H9 (cell line): ENCODE measurements at places on chromosomes 1 and 21.
A peak's percentile ranks its signal among the peaks of the same experiment; 100 is the strongest.

- DNase-seq = no peak
These were observed 22.3 kb downstream of the BTG3 start for GRCh38 chr21:17590430-17590829.

DNA sequence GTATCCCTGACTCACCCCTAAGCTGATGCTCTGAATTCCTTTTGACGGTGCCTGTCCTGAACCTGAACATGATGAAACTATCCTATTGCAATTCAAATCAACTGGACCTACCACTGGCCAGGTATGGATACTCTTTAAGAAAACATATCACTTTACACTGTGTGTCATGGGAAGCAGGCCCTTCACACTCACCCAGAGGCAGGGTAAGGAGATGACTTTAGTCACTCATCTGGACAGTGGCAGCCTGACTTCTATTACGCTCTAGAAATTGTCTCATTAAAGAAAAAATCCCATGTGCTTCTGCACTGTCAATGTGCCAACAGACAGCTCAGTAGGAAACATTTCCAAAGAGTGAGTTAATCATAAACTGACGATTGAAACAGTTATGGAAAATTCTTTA, 94.3 kb downstream of the VAV3 start:
- no peak for DNase-seq

- no peak for DNase-seq
These were observed 23.8 kb upstream of the COL18A1 start for GRCh38 chr21:45381036-45381787.

DNA sequence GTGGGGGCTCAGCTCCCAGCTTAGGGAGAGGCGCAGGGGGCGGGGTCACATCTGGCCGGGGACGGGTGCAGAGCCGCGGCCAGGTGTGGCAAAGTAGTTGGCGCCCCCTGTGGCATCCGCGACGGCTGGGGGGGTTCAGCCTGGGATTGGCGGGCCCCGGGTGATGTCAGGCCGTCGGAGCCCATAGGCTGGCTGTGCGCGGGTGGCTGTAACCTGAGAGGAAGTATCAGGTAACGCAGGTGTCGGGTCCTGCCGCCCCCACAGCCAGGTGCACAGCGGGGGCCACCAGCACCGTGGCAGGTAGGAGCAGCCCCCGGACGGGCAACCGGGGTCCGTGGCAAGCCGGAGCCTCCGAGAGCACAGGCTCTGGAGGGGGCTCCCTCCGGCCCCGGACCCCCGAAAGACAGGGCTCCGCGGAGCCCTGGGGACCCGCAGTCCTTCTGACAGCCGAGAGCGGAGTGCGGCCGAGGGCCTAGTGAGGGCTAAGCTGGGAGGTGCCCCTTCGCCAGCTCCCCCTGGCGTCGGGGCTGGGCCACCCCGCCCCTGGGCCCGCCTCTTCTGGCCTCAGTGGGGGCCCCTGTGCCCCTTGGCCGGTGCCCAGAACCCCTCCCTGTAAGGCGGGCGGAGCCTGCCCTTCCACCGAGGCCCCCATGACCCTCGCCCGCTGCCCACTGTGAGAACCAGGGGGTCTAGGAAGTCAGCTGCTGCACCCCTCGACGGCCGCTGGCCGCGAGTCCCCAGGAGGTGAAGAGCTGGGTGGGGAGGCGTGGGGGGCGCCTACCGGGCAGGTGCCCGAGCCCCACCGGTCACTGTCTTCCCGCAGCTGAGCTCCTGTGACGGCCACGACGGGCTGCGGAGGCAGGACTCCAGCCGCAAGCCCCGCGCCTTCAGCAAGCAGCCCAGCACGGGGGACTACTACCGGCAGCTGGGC, 17.9 kb downstream of the TNFRSF25 start:
- DNase-seq = peak; percentile 98

- DNase-seq = no peak
These were observed 367.2 kb upstream of the B3GALT2 start for GRCh38 chr1:193553564-193553963.

DNA sequence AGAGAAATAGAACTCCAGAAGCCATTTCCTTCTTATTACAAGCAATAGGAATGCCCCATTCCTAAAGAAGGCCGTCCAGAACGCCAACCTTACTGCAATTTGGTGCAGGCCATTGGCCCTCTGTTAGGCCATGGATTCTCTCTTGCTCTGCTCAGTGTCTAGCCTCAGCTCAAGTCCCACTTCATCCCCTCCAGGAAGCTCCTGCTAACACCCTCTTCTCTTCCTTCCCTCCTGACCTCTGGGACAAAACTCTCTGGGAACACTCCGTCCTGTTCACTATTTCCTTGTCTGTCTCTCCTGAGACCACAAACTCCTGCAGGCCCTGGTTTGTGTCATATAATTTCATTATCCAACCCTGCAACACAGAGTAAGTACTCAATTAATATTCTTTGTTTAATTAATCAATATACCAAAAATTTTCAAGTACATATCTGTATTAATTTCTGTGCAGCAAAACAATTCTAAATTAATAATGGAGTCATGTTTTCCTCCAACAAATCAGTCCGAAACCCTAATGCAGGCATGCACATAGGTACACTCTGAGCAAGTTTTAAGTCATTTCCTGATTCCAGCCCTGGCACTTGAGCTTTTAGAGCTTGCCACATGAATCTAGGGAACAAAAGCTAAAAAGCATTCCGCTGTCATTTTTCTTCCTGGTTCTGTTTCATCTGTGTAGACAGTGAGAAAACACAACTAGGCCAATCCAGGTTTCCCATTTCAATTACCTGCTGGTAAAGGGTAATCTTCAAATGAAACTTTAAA, 245.3 kb downstream of the SETD4 start:
- no peak for DNase-seq

- DNase-seq = no peak
These were observed 99.4 kb upstream of the S1PR1 start for GRCh38 chr1:101137144-101138126.

DNA sequence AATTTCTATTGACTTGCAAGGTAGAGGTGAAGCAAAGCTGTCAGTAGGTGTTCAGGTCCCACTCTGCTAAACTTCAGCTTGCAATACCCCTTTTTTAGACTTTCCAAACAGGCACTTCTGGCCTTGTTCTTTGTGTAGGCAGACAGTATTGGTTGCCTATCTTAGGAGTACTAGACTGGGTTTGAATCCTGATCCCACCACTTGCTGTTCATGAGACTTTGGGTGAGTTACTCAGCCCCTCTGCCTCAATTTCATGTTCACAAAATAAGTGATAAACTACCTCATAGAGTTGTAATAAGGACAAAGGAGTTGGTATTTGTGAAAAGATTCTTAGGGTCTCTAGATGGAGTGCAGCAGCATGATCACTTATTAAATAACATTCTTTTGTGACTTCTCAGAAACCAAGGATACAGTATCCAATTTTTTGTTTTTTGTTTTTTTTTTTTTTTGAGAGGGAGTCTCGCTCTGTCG, 5.2 kb downstream of the RCC1 start:
- peak; percentile 59 for DNase-seq

DNA sequence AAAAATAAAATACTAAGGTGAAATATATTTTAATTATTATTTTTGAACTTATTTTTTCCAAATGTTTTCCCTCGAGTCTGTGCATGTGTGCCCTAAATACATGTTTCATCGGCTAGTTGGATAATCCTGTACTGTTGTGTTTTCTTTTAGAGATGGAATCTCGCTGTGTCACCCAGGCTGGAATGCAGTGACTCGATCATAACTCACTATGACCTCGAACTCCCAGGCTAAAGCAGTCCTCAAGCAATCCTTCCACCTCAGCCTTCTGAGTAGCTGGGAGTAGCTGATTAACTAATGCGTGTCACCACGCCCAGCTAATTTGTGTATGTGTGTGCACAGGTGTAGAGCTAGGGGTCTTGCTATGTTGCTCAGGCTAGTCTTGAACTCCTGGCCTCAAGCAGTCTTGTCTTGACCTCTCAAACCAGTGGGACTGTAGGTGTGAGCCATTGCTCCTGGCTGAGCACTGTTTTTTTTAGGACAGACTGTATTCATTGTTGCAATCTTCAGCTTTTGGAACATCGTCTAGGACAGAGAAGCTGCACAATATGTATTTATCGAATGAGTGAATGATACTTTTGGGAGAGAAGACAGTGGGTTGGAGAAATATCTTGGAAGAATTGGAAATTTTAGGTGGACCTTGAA, 4.8 kb upstream of the TMCO1 start:
- DNase-seq = no peak

- no peak for DNase-seq
These were observed 41.1 kb upstream of the MTR start for GRCh38 chr1:236753964-236754363.

- no peak for DNase-seq
These were observed 19.2 kb downstream of the RD3 start for GRCh38 chr1:211472724-211473123.

- no peak for DNase-seq
These were observed 7.0 kb downstream of the TDRD5 start for GRCh38 chr1:179598631-179599030.

- peak; percentile 58 for DNase-seq
These were observed at the start of gene SIM2 for GRCh38 chr21:36698981-36699545. SIM2 (plus strand) TSS chr21:36699115; CDS start chr21:36699747, 632 bp downstream.

GRCh38 chr1:246724731-246725095, 504 bp downstream of the SCCPDH start:
- no peak for DNase-seq

- DNase-seq = no peak
These were observed 35.9 kb upstream of the RD3 start for GRCh38 chr1:211527888-211528287.

DNA sequence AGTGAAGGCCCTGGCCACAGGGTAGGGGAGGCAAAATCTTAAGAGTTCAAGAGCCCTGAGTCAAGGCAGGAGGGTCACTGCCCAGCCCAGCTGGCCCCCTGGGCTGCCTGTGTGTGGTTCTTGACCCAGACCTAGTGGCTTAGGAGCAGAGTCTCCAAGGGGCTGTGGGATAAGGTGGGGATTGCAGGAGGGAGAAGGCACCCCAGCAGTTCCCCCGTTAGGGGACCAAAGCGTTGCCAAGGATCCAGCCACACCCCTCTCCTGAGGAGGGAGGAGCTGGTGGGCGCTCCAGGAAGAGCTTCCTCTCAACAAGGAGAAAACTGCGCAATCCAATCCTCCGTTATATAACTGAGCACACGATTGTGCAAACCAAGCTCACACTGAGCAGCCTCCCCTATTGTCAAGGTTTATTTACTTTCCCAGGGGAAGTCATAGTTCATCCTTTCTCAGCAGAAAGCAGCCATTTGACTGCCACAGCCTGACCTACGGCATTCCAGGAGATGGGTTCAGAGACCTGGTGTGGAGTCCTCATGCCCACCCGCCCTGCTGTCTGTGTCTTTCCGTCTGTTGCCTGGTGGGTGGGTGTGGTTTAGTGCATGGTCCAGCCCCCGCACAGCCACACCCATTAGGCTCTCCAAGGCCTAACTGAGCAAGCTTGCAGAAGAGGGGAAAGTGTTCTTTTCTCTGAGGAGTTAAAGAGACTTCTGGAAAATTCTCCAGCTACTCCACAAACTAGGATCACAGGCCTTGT, 3.5 kb downstream of the EPHX1 start:
- no peak for DNase-seq

- DNase-seq = no peak
These were observed 34.2 kb downstream of the CAMK1G start for GRCh38 chr1:209617755-209618154.

GRCh38 chr1:150981805-150982712, at the start of gene ANXA9:
ANXA9 (plus strand) TSS chr1:150982292; CDS start chr1:150983106, 814 bp downstream.
- no peak for DNase-seq

DNA sequence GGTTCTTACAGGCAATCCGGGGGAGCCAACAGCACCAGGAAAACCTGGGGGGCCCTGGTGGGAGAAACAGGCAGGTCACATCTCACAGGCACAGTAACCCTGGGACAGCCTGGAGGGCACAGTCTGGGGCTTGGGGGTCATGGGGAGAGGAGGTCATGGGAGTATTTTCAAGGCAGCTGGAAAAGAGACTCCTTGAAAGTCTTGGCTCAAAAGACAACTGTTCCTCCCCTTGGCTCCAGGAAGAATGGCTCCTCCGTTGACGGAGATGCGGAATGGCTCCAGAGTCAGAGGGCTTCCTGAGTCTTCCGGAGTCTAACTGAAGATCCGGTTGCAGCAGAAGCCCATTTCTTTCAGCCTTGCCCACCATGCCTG, 25.9 kb upstream of the PEF1 start:
- no peak for DNase-seq

DNA sequence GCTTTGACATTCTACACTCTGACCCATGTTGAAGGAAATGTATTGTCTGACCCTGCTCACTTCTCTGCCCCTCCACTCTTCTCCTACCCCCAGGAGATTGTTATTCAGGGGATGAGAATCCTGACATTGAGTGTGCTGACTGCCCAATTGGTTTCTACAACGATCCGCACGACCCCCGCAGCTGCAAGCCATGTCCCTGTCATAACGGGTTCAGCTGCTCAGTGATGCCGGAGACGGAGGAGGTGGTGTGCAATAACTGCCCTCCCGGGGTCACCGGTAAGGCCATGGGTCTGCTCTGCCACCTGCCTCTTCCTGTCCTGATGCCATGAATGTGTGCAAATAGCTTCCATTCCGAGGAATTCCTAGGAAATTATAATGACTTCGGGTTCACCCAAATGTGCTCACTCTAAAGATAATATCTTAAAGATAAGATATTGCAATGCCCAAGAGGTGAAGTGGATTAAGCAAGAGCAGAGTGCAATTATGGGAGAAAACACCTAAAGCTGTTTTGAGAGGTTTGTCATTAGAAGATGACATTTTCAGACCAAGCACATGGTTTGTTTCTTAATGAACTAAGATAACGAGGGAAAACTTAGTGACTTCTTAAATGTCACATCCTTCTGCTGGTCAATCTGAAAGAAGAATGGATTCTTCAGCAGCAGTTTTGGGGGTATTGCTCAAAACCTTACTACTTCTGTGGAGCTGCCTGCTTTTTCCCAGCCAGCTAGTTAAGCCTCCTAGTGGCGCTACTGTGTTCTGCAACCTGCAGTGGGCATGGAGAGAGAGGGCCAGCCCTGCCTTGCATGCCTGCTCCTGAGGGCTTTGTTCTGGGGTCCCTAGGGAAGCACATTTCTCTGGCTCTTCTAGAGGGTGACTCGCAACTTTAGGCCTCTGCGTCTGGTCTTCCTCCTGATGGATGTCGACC, 41.6 kb downstream of the LAMC2 start:
- DNase-seq = peak; percentile 81

DNA sequence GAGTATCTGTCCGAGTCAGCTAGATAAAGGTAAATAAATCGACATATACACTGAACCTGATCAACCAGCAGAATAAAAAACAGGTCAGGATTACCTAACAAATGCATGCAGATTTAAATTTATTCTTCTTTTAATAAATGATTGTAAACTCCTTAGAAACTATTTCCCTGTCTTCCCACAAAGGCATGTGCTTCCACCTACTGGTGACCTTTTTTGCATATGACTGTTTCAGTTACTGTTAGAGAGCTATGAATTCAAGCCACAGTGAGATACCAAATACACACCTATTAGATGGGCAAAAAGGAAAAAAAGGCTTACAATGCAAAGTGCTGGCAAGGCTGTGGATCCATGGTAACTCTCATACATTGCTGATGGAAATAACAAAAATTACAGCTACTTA, 957.4 kb upstream of the NCAM2 start:
- no peak for DNase-seq

GRCh38 chr1:243461700-243462099, 205.9 kb downstream of the SDCCAG8 start:
- DNase-seq = peak; percentile 1
